Stimulated activated CD8-positive, alpha-beta memory T cell treated with anti-CD3 and anti-CD28 coated beads, Interleukin-2, amount 100 ng/mL, for 48 hours (primary cell): ENCODE measurements at places on chromosomes 3 and 15.

- DNase-seq, result no peak
Measured at GRCh38 chr15:98528046-98528725, 120.2 kb upstream of the IGF1R start.

DNA sequence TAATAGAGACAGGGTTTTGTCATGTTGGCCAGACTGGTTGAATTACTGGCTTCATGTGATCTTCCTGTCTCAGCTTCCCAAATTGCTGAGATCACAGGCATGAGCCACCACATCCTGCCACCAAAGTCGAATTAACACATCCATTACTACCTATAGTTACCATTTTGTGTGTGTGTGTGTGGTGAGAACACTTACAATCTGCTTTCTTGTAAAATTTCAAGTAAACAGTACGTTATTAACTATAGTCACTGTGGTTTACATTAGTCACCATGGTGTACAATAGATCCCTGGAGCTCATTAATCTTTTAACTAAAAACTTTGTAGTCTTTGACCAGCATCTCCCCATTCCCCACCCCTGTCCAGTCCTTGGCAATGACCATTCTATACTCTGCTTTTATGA is 270.0 kb downstream of the NAALADL2 start:
- DNase-seq, result no peak

DNA sequence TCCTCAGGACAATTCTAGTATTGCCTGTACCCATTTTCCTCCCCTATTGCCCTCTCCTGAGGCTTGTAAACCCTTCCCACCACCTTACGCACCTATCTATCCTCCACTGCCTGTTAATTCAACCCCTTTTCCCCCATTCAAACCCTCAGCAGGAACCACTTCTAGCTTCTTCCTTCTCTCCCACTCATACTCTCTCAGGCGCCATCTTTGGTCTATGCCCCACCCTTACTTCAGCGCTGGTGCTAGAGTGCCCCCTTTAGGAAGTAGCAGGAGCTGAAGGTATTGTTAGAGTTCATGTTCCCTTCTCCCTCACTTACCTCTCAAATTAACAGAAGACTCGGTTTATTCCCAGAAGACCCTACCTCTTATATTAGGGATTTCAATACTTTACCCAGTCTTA is 121.8 kb upstream of the NLGN1 start:
- DNase-seq, result no peak

DNA sequence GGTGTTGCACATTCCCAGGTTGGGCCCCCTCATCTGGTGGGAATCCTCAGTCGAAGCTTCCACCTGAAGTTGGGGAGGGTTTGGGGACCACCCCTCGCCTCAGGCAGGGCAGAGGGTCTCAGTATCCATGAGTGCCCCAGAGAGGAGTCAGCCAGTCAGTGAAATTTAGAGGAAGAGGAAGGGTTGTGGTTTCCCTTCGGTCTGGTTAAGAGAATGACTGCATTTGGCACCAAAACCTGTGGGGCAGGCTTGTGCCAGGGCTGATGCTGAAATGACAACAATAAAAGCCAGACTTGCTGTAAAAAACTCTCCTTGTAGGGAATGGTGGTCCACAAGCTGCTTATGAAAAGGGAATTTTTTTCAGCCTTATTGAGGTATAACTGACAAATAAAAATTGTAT is 22.6 kb downstream of the LMCD1 start:
- no peak for DNase-seq

DNA sequence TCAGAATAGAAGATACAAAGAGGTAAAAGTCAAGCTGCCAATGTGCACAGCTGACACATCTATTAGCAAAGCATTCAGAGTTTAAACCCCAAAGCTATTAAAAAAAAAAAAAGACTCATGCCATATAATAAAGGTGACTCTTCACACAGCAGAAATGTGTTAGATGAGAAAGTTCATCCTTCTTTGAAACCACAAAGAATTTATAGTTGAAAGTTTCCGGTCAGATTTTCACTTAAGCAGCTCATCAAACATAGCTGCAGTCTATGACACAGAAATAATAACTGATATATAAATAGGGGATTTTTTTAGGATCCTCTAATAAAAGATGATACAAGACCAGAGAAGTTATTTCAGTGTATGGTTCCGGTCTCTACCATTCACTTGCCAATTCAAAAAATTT is 76.6 kb downstream of the WWTR1 start:
- no peak for DNase-seq

DNA sequence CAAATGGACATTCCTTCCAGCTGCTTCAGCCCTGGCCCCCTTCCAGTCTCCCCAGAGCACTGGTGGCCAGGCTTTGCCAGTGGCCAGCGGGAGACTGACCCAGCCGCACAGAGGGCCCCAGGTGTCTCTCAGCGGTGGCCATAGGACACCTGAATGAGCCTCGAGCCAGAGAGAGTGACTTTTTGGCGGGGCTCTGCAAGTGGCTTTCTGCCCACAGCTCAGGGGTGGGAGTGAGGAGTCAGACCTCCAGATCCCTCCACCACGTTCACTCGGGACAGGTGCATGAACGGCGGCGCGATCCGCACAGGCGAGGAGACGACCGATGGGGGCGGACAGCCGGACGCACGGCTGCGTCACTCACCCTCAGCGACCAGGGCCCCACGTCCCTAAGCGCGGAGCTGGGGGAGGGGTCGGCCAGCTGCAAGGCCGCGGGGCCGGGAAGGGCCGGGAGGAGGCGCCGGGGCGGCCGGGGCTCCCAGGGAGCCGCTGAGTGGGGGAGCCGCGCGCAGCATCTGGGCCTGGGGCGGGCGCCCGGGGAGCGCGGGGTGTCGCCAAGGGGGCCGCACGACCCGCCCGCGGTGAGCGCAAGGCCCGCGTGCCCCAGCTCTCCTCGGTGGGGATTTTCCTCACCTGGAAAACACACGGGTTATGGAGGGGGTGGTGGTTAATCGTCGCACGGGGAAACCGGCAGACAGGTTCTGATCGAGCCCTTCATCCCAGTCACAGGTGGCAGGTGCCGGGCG is 57.1 kb downstream of the BDH1 start:
- no peak for DNase-seq

DNA sequence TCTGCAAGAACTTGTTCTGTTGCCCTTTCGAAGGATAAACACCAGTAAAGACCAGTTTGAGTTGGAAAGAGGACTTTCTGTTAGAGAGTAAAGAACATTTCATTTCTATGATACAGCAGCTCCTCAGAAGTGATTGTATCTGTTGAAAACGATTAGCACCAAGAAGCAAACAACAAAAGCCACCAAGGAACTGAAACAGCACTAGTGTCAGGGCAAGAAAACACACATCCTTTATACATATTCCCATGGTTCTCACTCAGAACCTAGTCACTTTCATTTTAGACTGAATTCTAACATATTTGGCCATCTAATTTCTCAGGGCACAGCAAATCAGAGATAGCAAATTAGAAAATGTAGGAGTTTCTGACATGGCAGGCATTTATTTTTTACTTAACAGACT is 116.1 kb downstream of the ATP1B3 start:
- no peak for DNase-seq

DNA sequence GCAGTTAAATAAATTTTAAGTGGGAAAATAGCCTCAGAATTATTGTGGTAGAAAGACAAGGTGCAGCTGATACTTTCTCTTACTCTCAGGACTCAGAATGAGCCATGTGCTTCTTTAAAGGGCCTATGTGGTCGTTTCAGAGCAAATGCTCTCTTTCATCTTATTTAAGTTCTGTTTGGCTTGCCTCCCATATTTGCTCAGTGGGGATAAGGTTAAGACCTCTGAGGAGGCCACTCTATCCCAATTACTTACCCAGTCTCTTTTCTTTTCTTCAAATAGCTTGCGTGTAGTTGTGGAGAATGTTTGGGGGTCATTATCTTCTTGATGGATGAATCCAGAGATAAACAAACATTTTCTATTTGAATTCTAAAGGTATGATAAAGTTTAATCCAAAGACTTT is 221.9 kb downstream of the RBMS3 start:
- DNase-seq, result no peak

- DNase-seq, result no peak
Measured at GRCh38 chr3:161568671-161569070, 72.1 kb downstream of the OTOL1 start.
